ENCODE measurements at places on chromosomes 3 and 15. TPM values are rescaled to one million over a fixed set of nuclear protein-coding genes. Genes with fewer than 3 reads are reported as not detected.

Gene CACNA2D2
- 1.8 TPM for total RNA-seq

Gene FGF12
- 1.4 TPM for total RNA-seq

Gene DNAJA4
- 36.9 TPM for total RNA-seq

Gene PROS1
- 39.0 TPM for total RNA-seq

Gene ANKUB1
- not detected for total RNA-seq

Gene SPSB4
- total RNA-seq, result 0.29 TPM

Gene CFAP100
- total RNA-seq, result 0.40 TPM

Gene ZNF80
- total RNA-seq, result 0.17 TPM

Gene SLC24A5
- not detected for total RNA-seq

Gene PARP9
- 29.6 TPM for total RNA-seq

Gene PTH1R
- total RNA-seq, result 11.7 TPM

Gene ACAA1
- total RNA-seq, result 135 TPM

Gene LMAN1L
- not detected for total RNA-seq

All from mucosa of gallbladder (tissue), 1 donor.